KG1 (cell line): ENCODE measurements at places on chromosomes 3 and 15.

DNA sequence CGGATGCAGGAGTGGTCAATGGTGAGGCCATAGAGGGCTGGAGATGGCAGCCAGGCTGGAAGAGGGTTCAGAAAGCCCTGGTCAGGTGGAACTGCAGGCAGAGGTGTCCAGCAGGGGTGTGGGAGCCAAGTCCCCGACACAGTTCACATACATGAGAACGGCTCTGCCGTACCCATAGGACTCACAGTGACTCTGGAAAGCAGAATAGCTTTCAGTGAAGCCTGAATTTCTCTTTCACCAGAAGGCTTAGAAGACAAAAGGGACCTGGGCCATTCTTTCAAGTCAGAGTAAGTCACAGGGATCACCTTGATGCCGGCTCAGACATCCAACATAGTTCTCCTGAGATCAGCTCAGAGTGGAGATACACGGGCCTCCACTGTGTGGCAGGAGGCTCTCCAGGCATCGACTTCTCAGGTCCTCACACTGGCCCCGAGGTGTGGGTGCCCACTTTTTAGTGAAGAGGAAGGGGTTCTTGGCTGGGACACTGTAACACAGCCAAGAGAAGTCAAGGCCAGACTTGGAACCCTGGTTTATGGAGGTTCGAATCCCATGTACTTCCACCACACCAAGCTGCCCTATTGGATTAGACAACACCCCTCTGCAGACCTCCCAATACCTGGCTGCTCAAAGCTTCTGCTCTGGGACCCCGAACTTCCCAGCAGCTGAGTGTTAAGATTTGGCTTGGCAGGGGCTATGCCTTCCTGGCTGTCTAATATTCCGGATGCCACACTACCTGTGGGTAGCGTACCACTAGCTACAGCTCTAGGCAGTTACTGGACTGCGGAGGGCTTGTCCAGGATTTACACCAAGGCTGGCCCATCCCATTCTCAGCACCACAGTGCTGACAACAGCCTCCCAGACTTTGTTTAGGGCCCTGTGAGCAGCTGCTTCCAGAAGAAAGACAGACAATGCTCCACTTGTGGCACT lies 40.4 kb upstream of the RAB6B start:
- DNase-seq: no peak

DNA sequence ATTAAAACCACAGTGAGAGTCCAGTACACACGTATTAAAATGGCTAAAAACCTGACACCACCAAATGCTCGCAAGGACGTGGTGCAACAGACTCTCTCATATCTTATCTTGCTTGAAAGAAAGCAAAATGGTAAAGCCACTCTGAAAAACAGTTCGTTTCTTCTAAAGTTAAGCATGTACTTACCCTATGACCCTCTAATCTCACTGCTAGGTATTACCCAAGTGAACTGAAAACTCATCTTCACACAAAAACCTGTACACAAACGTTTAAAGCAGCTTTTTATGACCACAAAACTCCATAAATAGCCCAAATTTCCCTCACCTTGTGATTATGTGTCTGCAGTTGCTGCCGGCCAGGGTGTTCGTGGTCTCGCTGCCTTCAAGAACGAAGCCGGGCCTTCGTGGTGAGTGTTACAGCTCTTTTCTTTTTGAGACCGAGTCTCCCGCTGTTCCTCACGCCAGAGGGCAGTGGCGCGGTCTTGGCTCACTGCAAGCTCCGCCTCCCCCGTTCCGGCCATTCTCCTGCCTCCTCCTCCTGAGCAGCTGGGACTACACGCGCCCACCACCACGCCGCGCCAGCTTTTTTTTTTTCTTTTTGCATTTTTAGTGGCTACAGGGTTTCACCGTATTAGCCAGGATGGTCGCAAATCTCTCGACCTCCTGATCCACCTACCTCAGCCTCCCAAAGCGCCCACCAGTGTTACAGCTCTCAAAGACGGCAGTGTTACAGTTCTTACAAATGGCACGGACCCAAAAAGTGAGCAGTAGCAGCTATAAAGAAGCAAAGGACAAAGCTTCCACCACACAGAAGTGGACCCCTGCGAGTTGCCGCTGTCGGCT lies 165.4 kb downstream of the TJP1 start:
- DNase-seq: no peak

GRCh38 chr3:100261485-100261903 lies 702 bp downstream of the TBC1D23 start:
- no peak for DNase-seq

GRCh38 chr15:57556040-57556439 lies 35.7 kb upstream of the MYZAP start:
- no peak for DNase-seq

DNA sequence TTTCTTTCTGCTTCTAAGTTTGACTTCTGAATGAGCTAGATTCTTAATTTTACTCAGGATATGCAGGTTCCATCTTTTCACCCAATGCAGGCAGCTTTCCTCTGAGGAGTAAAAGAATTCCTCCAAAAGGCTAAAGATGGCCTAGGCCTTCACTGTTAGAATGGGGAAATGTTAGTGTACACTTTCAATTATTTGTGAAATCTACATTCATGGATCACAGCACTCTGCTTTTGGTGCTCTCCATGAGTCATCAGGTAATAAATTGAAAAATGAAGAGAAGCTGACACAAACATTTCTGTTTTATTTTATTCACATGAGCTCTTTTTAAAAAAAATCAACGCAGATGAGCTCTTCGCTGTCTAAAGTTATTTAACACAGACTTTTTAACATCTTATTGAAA lies 502.5 kb upstream of the GOLIM4 start:
- no peak for DNase-seq

GRCh38 chr3:154969366-154969765 lies 110.8 kb upstream of the MME start:
- DNase-seq: no peak

DNA sequence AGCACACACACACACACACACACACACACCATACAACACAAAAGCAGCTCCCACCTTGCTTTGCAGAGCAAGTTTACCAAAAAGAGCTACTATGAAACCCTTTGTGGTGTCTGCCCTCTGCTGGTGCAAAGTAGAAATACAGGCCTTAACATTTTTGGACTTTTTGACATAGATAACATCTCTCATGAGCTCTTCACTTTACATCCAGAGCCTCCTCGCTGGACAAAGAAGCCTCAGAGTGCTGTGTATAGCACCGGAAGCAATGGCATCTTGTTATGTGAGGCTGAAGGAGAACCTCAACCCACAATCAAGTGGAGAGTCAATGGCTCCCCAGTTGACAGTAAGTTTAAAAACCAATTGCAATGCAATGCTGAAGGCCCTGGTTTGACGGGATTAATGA lies 157.9 kb downstream of the CHL1 start:
- peak; percentile 19 for DNase-seq

DNA sequence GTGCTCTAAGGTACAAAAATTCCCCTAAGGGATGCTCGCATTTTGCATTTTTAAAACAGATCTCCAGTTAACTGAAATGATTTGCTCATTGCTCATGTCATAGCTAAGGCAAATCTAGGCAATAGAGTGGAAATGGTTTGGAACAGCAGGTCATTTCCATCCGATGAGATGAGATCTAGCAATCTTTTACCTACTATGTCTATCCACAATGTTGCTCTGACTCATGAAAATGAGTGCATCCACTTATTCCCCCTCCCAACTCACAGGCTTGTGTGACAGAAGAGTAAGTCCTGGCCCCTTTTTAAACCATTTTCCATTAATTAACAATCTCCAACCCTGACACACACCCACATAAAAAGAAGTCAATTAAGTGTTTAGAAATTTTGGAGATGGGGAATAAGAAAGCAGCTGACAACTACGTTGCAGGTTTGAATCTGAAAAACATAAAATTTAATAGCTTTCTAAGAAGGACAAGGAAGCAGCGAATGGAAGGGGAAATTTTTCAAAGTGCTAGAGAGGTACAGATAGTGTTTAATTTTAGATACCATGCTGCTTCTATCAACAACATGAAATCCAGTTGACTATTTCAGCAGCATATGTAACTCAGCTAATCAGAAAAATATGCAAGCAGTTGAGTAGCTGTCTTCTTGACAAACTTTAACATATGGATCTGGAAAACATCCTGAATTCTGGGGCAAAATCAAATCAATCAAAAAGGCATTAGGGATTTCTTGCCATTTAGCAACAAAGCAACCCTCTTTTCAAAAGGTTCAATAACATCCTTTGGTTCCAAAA lies 112.0 kb downstream of the TMCO5A start:
- DNase-seq: no peak

GRCh38 chr15:52234596-52235541 lies 43.7 kb upstream of the GNB5 start:
- DNase-seq: peak; percentile 36

DNA sequence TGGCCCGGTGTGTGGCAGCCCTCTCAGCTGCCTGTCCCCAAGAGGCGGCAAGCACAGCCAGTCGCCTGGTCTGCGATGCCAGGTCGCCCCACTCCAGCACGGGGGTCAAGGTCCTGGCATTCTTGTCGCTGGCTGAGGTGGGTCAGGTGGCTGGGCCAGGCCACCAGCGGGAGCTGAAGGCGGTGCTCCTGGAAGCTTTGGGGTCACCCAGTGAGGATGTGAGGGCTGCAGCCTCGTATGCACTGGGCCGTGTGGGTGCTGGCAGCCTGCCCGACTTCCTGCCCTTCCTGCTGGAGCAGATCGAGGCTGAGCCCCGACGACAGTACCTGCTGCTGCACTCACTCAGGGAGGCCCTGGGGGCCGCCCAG lies 20.8 kb downstream of the CAND2 start:
- no peak for DNase-seq

- DNase-seq: no peak
Measured at GRCh38 chr3:169241991-169242707, 421.4 kb downstream of the MECOM start.

DNA sequence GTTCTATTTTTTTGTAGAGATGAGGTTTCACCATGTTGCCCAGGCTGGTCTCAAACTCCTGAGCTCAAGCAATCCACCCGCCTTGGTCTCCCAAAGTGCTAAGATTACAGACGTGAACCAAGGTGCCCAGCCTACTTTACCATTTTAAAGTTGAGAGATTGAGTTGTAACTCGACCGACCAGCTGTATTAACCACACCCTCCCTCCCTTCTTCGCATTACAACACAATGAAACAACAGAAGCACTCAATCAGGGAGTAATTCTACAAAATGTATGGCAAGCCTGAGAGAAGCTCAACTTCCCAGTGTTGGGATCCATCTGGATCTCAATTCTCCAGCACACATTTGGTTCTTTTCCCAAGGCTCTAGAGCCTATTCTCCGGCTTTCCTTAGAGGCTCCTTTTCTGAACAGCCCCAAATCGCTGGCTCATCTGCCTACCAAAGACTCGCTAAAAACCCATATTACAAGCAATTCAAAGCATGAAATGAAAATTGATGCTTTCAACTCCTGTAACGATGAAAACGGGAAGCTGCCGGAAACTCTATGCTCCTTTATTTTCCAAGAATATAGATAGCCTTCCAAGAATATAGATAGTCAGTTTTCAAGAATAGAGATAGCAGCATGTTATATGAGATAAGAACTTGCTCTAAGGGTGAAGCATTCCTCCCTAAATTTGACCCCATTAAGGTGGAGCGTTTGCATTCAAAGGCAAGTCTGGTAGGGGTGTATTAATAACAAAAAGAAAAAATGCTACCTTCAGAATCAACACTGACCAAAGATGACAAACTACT lies 450.9 kb downstream of the MAGI1 start:
- DNase-seq: no peak

GRCh38 chr3:48433472-48434118 lies 3.7 kb upstream of the PLXNB1 start:
- no peak for DNase-seq

GRCh38 chr3:178518660-178519396 lies 17.4 kb upstream of the KCNMB2 start:
- DNase-seq: no peak

DNA sequence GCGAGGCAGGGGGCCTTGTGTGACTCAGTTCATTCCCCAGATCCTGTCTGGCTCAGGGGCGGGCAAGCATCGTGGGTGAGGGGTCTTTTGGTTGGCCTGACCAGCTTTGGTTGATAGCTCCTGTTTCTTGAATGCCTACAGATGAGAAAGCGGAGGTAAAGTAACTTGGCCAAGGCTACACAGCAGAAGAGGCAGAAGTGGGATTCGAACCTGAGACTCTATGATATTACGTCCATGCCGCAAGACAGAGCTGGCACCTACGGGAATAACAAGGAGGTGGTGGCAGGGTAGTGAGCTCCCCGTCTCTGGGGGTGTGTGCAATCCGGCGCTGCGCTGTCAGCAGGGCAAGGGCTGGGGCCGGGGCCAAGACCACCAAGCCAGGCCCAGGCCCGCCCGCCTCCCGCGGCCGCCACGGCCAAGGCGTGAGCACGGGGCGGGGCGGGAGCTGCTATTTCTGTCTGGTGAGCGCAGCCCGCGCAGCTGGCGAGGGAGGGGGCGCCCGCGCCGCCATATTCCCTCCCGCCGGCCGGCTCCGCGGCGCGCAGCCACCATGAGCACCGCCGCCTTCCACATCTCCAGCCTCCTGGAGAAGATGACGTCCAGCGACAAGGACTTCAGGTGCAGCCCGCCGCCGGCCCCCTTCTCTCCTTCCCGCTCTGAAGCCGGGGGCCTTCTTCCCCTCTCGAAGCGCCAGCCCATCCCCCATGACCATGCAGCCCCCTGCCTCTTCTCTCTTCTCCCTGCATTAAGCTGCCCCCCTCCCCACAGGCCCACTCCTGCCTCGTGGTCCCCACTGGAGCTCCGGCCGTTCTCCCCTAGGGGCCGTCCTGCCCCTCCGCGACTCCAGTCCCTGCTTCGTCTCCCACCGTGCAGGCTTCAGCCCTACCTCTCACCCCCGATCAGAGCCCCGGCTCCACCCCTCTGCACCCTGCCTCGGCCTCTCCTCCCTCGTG lies at the start of gene CAND2:
Gene CAND2, plus strand, starts transcription at position 510 of the 953 bp plus-strand sequence. Its CDS starts 41 bp downstream, at position 551.
- DNase-seq: no peak

DNA sequence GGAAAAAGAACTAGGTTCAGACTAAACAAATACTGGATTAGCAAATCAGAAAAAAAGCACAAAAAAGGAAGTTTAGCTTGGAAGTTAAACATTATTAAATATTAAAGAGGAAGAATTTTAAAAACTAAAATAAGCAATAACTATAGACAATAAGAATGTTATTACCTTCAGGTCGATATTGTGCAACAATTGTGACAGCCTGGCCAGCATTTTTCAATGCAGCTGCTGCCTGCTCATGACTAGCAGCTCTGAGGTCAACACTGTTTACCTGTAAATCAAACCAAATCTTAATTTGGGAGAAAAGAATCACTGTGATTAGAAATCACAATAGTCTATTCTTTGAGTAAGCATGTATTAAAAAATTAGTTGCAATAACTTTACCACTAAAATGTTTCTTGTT lies 75.1 kb upstream of the MELTF start:
- DNase-seq: no peak

DNA sequence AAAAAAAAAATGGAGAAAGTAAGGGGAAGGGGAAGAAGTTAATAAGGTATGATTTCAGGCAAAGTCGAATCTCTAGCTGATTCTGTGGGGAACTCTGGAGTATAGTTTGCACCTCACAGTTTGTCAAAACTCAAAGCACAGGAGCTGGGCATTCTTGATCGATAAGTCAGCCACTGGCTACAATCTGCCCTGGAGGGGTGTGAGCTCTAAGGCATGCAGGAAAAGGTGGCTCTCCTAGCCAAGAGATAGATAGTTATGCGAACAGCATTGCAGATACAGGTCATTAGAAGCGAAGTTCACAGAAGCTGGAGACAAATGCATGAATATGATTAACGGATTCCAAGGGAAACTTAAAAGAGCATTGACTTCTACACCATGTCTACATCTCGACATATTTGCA lies 952.6 kb downstream of the AGBL1 start:
- no peak for DNase-seq
